CD8-positive, alpha-beta T cell (primary cell): ENCODE measurements at places on chromosomes 7 and 10. TPM values are rescaled to one million over a fixed set of nuclear protein-coding genes. Genes with fewer than 3 reads are reported as not detected.
A peak's percentile ranks its signal among the peaks of the same experiment; 100 is the strongest.

- no peak for DNase-seq
These were observed 63.5 kb downstream of the GOLGA7B start for GRCh38 chr10:97913193-97913592.

- peak; percentile 36 for DNase-seq
These were observed 15.1 kb upstream of the GATA3 start for GRCh38 chr10:8039321-8039881.

GRCh38 chr7:116037401-116037800 lies 6.8 kb upstream of the TFEC start:
- no peak for DNase-seq

DNA sequence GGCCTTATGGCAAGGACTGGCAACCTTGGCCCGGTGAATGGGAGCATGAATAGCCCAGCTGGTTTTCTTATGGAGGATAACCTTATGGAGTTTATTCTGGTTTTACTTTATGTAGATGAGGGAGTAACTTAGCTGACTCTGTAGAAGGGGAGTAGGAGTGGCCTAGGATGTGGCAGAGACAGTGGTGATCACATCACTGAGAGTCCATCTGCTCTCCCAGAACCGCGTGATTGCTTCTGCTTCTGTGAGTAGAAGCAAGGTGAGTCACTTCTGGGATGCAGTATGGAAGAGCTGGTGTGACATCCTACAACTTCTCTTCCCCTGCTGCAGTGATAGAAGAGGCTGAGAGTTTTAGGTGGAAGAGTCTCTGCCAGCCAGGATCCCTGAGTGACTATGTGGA lies 129.2 kb downstream of the RPS24 start:
- DNase-seq, result no peak

DLX6 gene
- not detected for total RNA-seq

ANKRD7 gene
- total RNA-seq, result not detected

GRCh38 chr7:22569586-22570321 lies 69.8 kb upstream of the STEAP1B start:
- no peak for DNase-seq

- DNase-seq, result peak; percentile 19
These were observed 42.9 kb downstream of the MKLN1 start for GRCh38 chr7:131370523-131370968.

DNA sequence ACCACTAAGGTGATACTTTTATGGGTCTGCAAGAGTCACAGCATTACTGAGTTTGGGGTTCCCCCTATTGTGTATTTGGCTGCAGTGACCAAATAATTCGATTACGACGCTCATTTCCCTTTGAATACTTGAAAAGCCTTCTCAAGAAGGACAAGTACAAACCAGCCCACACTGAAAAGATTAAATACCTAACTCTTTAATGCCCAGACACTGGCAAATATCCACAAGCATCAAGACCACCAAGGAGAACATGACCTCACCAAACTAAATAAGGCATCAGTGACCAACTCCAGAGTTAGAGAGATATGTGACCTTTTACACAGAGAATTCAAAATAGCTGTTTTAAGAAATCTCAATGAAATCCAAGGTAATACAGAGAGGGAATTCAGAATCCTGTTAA lies 31.8 kb upstream of the SFTPD start:
- no peak for DNase-seq

DNA sequence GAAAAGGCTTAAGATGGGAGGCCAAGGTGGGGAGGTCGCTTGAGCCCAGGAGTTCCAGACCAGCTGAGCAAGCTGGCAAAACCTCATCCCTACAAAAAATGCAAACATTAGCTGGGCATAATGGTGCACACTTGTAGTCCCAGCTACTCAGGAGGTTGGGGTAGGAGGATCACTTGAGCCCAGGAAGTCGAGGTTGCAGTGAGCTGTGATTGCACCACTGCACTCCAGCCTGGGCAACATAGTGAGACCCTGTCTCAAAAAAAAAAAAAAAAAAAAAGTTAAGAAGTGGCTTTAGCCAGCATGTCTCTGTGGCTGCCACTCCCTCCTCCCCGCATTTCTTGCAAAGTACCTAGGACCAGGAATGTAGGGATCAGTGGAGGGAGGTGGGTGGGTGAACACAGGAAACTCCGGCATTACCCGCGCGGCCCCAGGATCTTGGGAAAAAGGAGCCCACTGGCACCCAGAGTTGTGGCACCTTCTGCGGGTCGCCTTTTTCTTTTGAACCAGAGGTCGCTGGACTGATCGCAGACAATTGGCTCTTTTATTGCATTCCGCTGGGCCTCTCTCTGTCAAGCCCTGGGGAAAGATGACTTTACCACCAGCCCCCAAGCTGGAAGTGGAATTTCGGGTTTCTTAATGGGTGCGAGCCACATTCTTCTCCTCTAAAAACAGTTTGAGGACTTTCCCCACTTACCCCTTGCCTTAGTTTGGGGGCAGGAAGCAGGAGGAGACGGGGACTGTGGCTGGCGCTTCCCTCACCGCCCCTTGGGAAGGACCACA lies 3.5 kb downstream of the VGF start:
- no peak for DNase-seq

GRCh38 chr7:106779877-106780276 lies 85.2 kb upstream of the PIK3CG start:
- DNase-seq, result no peak

GRCh38 chr10:87092861-87093631 lies 1.6 kb downstream of the GLUD1 start:
- DNase-seq, result no peak
